ENCODE measurements at places on chromosomes 4 and X.

GRCh38 chr4:106471151-106471550, 102.6 kb upstream of the GIMD1 start:
- DNase-seq = no peak

DNA sequence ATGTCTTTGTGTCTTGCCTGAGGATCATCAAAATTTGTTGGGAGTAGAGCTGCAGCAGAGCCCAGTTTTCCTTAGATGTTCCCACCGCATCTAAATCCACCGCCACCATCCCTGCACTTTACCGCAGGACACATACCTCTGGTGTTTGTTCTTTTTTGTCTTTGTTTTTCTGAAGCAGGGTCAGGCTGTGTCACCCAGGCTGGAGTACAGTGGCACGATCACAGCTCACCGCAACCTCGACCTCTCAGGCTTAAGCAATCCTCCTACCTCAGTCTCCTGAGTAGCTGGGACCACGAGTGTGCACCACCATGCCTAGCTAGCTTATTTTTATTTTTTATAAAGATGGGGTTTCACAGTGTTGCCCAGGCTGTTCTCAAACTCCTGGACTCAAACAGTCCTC, 4.6 kb downstream of the ENOPH1 start:
- no peak for DNase-seq

GRCh38 chrX:155313766-155314165, 20.6 kb downstream of the CLIC2 start:
- DNase-seq = no peak

DNA sequence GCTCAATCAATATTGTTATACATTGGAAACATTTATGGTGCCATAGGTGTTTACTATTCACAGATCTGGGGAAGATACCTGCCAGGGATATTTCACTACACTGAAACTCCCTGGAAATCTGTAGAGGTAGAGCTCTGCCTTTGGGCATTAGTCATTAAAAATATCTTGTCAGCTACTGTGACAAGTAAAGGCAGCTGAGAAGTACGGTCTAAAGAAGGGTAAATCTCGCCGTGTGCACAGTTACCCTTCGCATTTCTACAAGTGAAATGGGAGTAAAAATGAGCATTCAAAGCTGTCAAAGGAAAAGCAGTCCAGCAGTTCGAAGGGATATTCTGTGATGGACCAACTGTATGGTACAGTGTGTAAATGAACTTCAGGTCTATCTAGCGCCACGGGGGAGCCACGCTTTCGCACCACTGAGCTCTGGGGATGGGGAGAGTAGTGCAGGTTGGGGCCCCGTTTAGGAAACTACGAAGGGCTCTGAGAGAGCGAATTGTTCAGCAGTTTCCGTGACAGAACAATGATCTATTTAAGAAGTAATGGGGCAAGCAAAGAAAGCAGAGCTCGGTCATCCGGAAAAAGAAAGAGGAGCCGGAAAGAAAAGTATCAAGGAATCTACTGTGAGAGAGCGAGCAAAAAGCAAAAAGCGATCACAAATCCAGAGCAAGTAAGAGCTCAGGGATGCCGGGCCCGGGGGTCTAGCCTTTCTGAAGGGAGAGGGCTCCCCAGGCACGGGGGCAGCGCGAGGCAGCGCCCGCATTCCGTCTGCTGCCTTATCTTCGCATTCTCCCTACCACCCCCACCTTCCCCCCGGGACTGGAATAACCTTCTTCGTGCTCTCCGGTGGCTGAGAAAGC, 646 bp downstream of the TIGD4 start:
- DNase-seq = no peak

DNA sequence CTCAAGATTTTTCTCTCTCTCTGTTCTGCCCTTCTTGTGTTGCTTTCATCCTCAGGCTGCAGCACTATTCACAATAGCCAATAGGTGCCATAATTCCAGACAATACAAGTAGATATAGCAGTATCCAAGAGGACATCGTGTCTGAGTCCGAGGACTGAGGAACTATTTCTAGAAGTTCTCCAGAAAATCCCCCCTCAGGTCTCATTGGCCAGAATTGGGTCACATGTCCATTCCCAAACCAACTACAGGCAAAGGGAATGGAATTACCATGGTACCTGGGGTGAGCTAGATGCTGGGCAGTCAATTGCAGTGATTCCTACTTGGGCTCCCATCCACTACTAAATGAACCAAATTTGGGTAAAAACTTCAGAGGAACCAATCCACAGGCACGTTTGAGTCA, 301.9 kb upstream of the RASGEF1B start:
- DNase-seq = no peak

- no peak for DNase-seq
Observed at GRCh38 chr4:87339440-87339839, 16.8 kb upstream of the HSD17B13 start.

DNA sequence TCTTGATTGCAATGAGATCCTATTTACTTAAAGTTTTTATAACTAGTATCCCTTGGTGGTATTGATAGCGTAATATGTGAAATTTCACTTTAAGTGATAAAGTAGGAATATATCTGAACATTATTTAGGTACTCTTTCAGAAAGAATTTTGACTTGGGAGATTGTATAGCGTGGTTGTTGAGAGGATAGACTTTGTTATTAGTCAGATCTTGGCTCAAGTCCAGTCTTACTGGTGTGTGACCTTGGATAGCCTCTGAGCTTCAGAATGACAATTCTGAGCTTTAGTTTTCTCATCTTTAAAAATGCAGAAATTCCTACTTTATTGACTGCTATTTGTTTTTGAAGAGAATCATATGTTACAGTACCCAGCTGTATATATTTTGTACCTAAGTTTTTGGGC, 32.6 kb downstream of the DCK start:
- DNase-seq = peak; percentile 81

GRCh38 chrX:154805696-154806091, 409 bp upstream of the MPP1 start:
- DNase-seq = no peak

GRCh38 chr4:84325625-84326024, 173.5 kb downstream of the NKX6-1 start:
- no peak for DNase-seq

GRCh38 chr4:167196344-167197012, 37.8 kb downstream of the SPOCK3 start:
- no peak for DNase-seq

GRCh38 chr4:30208731-30209435, 511.3 kb upstream of the PCDH7 start:
- DNase-seq = no peak

- no peak for DNase-seq
Observed at GRCh38 chr4:22500128-22500611, 15.7 kb downstream of the ADGRA3 start.

DNA sequence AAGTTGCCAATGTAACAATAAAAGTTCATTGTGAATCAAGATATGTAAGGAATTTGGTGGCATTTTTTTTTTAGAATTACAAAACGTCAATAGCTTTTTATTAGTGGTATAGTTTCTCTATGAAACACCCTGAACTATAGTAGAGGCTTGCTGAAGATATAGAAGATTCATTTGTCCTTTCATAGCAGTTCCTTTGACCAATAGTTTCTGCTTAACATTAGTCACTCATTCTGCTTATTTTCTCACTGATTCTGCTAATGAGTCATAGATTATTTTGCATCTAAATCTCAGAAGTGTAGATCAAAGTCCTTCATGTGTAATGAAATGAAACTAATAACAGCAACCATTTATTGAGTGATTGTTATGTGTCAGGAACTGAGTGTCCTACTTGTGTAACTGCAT, 205.0 kb upstream of the TET2 start:
- no peak for DNase-seq

Measured in hematopoietic multipotent progenitor cell treated with erythropoietin and hydrocortisone succinate and interleukin-3 and kit ligand, for 15 days (in vitro differentiated cells).